CD4-positive, alpha-beta T cell treated with Interleukin-4 for 1 hour (primary cell): ENCODE measurements at places on chromosomes 5 and 9.

- peak; percentile 62 for DNase-seq
Observed at GRCh38 chr9:136784997-136785361, 6.2 kb upstream of the TMEM141 start.

- DNase-seq, result peak; percentile 59
Observed at GRCh38 chr5:133423618-133424282, 188.6 kb downstream of the FSTL4 start.

- DNase-seq, result no peak
Observed at GRCh38 chr5:54756796-54757402, 228.5 kb downstream of the ESM1 start.

DNA sequence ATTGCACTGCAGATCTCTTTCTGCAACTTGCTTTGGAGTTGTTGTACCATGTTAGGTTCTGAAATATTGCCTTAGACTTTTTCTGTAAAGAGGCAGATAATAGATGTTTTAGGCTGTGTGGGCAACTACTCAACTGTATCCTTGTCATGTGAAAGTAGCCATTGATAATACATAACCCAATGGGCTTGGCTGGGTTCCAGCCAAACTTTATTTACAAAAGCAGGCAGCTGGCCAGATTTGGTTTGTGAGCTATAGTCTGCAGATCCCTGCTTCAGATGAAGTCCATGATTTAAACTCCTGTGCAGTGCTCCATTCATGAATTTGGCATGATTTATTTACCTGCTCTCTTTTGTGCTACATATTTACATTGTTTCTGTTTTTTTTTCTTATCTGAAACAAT is 300.4 kb downstream of the IRX2 start:
- DNase-seq, result no peak

- no peak for DNase-seq
Observed at GRCh38 chr5:150106674-150107426, 20.5 kb upstream of the CSF1R start.

- DNase-seq, result no peak
Observed at GRCh38 chr5:6484446-6484845, 35.8 kb downstream of the UBE2QL1 start.
